Pancreas (tissue), 10 donors: ENCODE measurements at places on chromosomes 7 and 10. TPM values are rescaled to one million over a fixed set of nuclear protein-coding genes. Genes with fewer than 3 reads are reported as not detected.
A peak's percentile ranks its signal among the peaks of the same experiment; 100 is the strongest.

DNA sequence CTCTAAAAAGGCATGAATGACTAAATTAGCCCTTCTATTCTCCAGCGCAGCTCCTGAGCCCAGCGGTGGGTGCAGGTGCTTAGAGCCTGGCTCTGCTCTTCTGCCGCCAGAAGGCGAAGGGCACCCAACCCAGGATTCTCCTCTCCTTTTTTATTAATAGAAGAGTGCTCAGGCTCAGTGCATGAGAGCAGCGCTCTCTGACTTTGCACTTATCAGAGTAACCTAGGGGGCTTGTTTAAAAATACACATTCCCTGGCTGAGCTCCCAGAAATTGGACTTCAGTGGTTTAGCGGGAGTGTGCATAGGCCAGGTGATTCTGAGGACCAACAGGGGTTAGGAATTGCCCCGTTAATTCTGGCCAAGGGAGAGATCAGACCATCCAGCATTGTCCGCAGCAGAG, 1.7 kb upstream of the PFKP start:
- H3K27me3 ChIP-seq = no peaks in the 10 kb centered on the region
- H3K36me3 ChIP-seq = no peaks in the 10 kb centered on the region
- H3K4me3 ChIP-seq = no peak overlapping the region
- no peaks in the 10 kb centered on the region for H3K4me1 ChIP-seq

DNA sequence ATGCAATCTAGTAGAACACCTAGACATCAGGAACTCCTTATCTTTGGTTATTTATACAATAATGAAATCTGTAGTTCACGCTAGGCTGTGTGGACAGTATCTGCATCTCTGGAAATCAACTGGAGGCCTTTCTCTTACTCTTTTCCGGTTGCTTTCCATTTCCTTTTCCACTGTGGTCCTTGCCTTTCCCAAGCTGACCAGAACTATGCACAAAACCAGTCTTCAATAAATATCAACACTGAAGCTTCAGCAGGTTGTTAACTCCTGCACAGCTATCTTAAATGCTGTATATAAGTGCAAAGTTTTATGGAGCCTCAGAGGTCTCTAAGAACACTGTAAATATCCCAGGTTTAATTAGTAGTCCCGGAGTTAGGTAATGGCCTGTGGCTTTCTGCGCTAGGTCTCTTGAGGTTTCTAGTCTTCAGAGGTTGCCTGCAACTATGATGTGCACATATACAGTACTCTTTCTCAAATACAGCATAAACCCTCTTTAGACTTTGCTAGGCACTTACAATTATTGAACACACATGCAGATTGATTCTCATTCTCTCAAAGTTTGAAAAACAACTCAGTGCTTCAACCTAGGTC, 2.4 kb downstream of the KLLN start:
- H3K27ac ChIP-seq = peak overlapping the region; percentile 80
- H3K36me3 ChIP-seq = no peaks in the 10 kb centered on the region
- H3K4me3 ChIP-seq = no peak overlapping the region
- no peaks in the 10 kb centered on the region for H3K27me3 ChIP-seq
- peaks cover 7% of the 10 kb centered on the region for H3K4me1 ChIP-seq

- no peak for DNase-seq
- no peaks in the 10 kb centered on the region for H3K27me3 ChIP-seq
- peaks cover 12% of the 10 kb centered on the region for H3K4me1 ChIP-seq
- H3K36me3 ChIP-seq = no peaks in the 10 kb centered on the region
- no peak overlapping the region for H3K27ac ChIP-seq
These were observed 31.3 kb downstream of the CACUL1 start for GRCh38 chr10:118723466-118723865.

The ADK gene
- total RNA-seq = 15.2 TPM

- no peaks in the 10 kb centered on the region for H3K27me3 ChIP-seq
- H3K27ac ChIP-seq = no peak overlapping the region
- no peaks in the 10 kb centered on the region for H3K36me3 ChIP-seq
- DNase-seq = no peak
- no peaks in the 10 kb centered on the region for H3K4me1 ChIP-seq
These were observed 23.5 kb upstream of the GPR26 start for GRCh38 chr10:123642697-123643096.

DNA sequence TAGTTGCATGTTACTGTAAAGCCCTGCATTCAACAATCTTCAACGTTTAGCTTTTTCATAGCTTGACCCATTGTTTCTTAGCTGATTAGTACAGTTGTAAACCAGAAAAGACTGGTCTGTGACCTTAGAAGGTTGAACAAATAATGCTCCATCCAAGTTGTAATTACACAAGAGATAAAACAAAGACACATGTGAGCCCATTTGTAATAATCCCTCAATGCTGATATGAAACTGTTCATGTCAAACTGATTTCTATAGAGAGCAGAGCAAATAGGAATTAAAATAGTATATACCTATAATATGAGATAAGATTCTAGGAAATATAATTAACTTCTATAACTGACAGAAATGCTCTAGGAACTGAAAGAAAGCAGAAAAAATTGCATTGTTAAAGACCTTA, 94.7 kb upstream of the SLC25A13 start:
- H3K4me3 ChIP-seq = no peak overlapping the region
- no peaks in the 10 kb centered on the region for H3K36me3 ChIP-seq
- H3K4me1 ChIP-seq = no peaks in the 10 kb centered on the region
- H3K27ac ChIP-seq = no peak overlapping the region
- DNase-seq = no peak
